Ureter (tissue), 1 donor: ENCODE measurements at places on chromosomes 4 and X. TPM values are rescaled to one million over a fixed set of nuclear protein-coding genes. Genes with fewer than 3 reads are reported as not detected.
A peak's percentile ranks its signal among the peaks of the same experiment; 100 is the strongest.

GRCh38 chr4:56475917-56476316 lies 8.5 kb downstream of the SRP72 start:
- no peak for DNase-seq

BOD1L1 gene
- 46.3 TPM for total RNA-seq

MAGEE2 gene
- total RNA-seq: not detected

DNA sequence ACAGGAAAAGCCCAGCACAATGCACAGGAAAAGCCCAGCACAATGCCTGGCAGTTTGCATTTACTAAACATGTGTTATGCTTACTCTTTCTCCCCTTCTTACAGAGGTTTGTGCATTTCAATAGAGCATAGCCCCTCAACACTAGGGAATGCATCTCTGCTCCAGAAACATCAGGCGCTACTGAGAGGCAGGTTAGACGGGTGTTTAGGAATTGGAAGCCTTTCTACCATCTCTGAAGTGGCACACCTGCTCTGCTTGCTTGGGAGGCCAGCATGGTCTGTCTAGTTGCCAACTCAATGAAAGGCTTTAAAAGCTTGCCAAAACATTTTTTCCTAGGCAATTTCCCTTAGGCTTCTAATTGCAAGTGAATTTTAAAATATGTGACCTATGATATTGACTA lies 55.7 kb downstream of the GRID2 start:
- DNase-seq: no peak

ATP8A1 gene
- total RNA-seq: 12.5 TPM

GRCh38 chr4:108166441-108167315 lies 2.1 kb downstream of the LEF1 start:
- DNase-seq: no peak

ARSJ gene
- total RNA-seq: 6.4 TPM

- DNase-seq: no peak
Measured at GRCh38 chr4:112146502-112146813, 1.2 kb downstream of the FAM241A start.

SPP1 gene
- total RNA-seq: 11.3 TPM

PPARGC1A gene
- 13.3 TPM for total RNA-seq

- no peak for DNase-seq
Measured at GRCh38 chr4:113073451-113074005, 24.1 kb downstream of the ANK2 start.

DNA sequence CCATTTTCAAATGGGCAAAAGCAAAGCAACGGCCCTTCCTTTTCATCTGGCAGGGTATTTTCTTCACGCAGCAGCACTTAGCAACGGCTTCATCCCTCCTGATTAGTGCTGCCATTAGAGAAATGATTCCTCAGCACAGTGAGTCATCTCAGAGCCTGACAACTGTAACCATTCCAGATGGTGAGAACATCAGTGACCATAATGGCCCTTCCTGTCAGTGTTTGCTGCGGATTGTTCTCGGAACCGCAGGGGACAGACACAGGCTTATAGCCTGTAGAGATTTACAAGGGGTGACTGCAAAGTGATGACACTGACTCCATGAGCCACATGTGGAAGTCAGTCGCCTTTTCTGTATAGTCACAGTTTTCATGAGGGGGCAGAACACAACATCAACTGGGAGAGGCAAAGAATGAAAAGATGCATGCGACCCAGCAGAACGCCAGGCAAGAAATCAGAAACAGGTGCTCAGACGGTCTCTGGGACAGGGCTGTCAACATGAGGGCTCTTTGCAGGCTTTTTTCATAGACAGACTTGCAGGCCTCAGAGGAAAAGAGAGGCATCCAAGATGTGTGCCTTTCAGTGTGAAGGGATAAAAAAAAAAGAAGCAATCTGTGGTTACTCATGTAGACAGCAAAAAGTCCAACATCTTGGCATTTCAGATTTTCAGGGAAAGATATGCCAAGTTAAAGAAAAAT lies 69.9 kb upstream of the FBXW7 start:
- DNase-seq: no peak

ABCG2 gene
- 6.3 TPM for total RNA-seq

- peak; percentile 68 for DNase-seq
Measured at GRCh38 chrX:39149761-39150160, 348.5 kb downstream of the MID1IP1 start.

PPP1R2C gene
- total RNA-seq: not detected

WDR17 gene
- 5.5 TPM for total RNA-seq

DNA sequence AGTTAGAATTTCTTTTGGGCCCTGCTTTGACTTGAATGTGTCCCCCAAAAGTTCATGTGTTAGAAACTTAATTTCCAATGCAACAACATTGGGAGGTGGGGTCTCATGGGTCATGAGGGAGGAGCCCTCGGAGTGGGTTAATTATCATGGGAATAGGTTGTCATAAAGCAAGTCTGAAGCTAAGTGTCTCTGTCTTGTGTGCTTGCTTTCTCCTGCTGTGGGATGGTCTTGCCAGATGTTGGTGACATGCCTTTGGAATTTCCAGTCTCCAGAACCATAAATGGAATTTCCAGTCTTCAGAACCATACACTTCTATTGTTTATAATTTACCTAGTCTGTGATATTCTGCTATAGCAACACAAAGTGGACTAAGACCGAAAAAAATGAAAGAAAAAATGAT lies 71.6 kb downstream of the RASL11B start:
- no peak for DNase-seq

DNA sequence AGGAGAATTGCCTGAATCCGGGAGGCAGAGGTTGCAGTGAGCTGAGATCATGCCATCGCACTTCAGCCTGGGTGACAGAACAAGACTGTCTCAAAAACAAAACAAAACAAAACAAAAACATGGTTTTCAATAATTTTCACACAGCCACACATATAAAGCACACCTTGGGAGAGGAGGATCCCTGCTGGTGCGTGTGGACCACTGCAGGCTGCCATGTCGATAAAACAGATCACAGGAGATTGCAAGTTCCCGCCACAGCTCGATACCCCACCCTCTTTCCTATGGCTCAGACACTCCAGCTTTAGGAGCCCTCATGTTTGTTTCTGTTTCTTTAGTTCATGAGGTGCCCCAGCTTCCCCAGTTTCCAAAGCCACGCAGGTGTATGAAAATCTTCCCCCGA lies 31.3 kb upstream of the CLDN24 start:
- no peak for DNase-seq

DNA sequence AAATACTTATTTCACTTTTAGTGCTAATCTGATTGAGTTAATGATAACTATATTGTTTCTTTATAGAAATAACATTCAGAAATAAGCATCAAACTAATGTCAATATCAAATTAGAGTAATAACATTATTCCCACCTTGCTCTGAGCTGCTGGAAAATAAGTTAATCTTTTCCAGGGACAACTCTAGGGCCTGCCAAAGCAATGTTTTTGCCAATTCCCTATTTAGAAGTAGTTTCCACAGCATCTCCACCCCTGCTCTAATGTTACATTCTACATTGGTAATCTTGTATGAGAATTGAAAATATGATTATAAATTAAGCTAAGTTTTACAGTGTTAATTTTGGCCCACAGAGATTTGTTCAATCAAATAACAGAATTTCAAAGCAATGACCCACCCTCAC lies 68.3 kb downstream of the REELD1 start:
- DNase-seq: no peak

- no peak for DNase-seq
Measured at GRCh38 chrX:32948130-32948529, 263.2 kb downstream of the DMD start.

SYN1 gene
- 1.4 TPM for total RNA-seq

DNA sequence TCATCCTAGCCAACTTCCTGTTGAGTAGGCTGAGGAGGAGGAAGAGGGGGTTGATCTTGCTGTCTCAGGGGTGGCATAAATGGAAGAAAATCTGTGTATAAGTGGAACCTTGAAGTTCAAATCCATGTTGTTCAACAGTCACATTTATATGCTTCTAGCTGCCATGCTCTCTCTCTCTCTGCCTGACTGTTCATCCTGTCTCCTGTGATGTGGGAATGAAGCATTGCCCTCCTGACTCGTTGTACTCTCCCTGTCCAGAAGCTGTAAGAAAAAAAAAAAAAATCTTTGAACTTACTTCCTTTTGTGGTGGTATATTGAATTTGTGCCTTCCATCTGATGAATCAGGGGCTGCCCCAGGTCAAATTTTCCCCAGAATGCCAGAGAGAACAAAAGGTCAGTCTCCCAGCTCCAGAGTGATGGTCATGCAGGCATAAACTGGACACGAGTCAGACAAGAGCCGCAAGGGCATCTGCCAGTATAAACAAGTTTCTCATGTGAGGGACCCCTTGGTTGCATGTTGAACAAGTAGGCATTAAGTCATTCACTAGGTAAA lies 257.0 kb downstream of the IDS start:
- no peak for DNase-seq

DNA sequence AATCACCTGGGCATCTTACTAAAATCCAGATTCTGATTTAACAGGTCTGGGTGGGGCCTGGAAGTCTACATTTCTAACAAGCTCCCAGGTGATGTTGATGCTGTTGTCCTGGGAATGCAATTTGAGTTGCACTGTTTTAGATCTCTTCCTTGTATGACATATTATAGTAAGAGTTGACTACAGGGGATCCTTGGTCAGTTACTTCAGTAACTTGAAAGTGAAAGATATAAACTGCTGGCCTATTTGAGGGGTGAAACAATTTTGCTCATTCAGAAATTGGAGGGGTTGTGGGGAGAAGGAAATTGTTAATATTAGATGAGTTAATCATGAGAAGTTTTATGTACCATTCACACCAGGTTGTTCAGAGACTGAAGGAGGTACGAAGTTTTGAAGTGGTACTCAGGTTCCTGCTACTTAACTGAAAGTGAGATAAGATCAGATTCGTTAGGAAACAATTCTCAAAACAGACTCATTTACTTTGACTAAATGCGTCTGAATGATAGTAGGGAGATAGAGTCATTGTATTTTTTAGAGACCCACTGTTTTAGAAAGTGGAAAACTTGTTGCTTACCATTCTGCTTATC lies 12.5 kb downstream of the SH2D1A start:
- no peak for DNase-seq

GRCh38 chrX:154693394-154693793 lies 40.0 kb upstream of the CTAG2 start:
- DNase-seq: no peak

DNA sequence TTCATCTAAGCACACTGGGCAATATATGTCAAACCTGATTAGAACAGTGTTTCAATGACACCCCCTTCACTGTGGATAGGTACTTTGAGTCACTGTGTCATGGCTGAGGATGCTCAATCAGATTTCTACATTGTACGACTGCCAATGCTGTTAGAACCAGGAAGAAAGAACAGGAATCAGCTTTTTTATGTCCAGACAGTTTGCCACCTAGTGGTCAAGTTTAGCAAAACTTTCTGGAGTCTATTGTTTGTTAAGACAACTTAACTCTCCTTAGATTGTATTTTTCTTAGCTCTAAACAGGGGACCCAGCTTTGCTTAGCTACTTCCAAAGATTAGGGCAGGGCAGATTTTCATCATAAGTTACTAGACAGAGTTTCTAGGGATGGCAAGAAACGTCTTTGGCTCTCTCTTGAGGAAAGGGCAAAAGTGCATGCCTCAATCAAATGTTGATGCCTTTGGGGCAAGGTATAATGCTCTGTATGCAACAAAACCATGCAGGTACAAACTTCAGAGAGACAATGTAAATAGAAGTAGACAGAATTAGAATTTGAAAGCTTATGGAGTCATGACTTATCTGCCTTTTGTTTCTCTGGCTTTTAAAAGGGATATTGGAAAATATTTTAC lies 40.5 kb upstream of the BMP3 start:
- DNase-seq: no peak

FAM9A gene
- not detected for total RNA-seq

GRCh38 chr4:182478475-182478874 lies 235.3 kb downstream of the TENM3 start:
- no peak for DNase-seq

DNA sequence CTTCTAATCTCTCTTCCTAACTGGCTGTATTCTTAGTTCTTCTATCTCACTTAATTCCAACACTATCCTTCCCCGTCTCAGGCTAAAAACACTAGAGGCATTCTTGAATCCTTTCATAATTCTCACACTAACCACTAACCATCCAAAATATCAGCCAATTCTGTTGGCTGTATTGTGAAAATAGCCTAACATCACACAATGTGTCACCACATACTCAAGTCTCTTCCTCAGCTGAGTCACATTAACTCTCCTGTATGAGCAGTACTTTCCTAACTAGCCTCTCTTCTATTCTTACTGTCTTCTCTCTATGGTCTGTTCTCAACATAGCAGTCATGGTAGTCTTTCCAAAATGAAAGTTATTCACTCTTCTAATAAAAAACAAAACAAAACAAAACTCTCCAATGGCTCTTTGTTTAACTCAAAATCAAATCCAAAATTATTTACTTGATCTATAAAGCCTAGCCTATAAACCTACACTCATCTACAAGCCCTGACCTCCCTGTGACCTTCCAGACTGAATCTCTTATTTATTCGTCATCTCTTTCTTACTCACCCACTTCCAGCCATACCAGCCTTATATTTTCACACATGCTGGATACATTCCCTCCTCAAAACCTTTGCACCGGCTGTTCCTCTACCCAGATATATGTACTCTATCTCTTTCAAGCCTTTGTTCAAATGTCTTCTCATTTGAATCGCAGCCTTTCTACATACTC lies 445.9 kb downstream of the TLL1 start:
- DNase-seq: no peak

DNA sequence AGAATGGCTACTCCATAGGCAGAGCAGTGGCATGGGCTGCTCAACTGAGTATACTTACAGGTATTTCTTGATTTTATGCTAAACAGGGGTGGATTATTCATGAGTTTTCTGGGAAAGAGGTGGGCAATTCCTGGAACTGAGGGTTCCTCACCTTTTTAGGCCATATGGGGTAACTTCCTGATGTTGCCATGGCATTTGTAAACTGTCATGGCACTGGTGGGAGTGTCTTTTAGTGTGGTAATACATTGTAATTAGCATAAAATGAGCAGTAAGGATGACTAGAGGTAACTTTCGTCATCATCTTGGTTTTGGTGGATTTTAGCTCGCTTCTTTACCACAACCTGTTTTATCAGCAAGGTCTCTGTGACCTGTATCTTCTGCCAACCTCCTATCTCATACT lies 48.2 kb upstream of the HPSE start:
- DNase-seq: no peak

- DNase-seq: no peak
Measured at GRCh38 chr4:78902298-78902697, 36.9 kb downstream of the PAQR3 start.

- DNase-seq: no peak
Measured at GRCh38 chrX:45513042-45513441, 312.4 kb upstream of the DIPK2B start.

HMX1 gene
- total RNA-seq: not detected

DNA sequence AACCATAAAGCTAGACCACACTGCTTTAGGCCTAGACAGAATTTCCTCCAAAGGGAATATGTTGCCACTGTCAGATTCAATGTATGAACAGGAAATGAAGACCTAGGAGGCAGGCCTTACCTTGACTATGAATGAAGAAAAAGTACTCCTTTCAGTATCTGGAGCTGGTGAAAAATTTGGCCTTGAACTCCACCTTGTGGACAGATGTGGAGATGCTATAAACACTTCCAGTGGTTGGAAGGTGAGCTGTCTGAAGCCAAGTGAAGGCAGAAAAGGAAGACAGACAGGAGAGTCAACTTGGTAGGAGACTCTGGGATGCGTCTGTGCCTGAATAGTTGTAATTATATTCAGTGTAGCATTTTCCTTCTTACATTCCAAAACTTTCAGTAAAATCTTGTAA lies 17.2 kb downstream of the SPIN3 start:
- DNase-seq: peak; percentile 62

PPP1R3F gene
- total RNA-seq: 6.2 TPM
